ENCODE measurements at places on chromosomes 6 and 20.

GRCh38 chr6:35036828-35037663, 104.1 kb downstream of the TCP11 start:
- no peak for DNase-seq

GRCh38 chr6:84333842-84334241, 106.4 kb upstream of the CEP162 start:
- no peak for DNase-seq

GRCh38 chr20:35172434-35172806, 548 bp downstream of the PROCR start:
- no peak for DNase-seq

DNA sequence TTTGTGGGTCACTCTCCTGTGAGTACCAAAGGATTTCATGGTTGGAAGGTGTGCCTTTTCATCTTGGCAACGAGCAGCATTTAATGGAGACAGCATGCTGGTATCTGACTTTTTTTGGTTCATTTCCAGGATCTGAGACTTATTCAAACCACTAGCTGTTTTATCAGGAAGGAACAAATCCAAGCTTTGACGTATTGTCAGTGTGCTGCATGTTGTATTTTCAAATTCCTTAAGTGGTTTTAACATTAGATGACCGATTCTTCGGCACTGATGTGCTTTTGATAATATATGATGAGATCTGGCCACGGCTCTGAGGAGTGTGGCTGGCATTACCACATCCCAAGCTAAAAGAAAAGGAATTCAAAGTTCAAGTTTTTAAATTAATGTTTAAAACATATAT, 6.4 kb downstream of the RMND1 start:
- no peak for DNase-seq

- peak; percentile 4 for DNase-seq
Observed at GRCh38 chr20:14921513-14921912, 584.1 kb upstream of the FLRT3 start.

DNA sequence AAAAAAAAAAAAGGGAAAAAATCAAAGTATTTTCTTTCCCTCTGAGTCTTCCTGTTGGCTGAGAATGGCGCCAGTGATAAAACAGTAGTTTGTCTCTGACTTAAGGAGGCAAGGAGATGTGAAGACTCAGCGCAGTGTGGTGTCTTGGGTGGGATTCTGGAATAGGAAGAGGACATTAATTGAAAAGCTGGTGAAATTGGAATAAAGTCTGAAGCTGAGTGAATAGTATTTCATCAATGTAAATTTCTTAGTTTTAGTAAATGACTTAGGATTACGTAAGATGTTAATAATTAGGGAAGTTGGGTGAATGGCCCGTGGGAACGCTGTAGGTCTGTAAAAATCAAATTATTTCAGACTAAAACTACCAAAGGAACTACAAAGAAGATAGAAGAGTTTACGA, 122.8 kb upstream of the ZNF217 start:
- no peak for DNase-seq

- no peak for DNase-seq
Observed at GRCh38 chr6:4801491-4802110, 25.4 kb downstream of the CDYL start.

- no peak for DNase-seq
Observed at GRCh38 chr6:2126351-2126750, 119.1 kb downstream of the GMDS start.

GRCh38 chr6:152110886-152111820, 303.7 kb downstream of the ESR1 start:
- DNase-seq: no peak

DNA sequence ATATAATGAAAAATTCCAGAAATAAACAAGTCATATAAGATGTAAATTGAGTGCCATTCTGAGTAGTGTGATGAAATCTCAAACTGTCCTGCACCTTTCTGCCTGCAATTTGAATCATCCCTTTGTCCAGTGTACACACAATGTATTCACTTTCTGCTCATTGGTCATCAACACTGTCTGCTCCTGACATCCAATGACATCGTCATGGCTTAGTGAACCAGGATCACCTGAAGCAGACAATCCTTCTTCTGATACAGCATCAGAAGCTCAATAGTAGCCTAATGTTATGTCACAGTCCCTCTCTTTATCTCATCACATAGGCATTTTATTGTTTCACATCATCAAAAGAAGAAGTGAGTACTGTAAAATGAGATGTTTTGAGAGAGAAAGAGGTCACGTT, 366.3 kb downstream of the RFPL4B start:
- DNase-seq: no peak

- no peak for DNase-seq
Observed at GRCh38 chr6:11427091-11427722, 110.3 kb upstream of the TMEM170B start.

All from COR-L47 (cell line).